Endothelial cell of umbilical vein (primary cell): ENCODE measurements at places on chromosomes 13 and 19. TPM values are rescaled to one million over a fixed set of nuclear protein-coding genes. Genes with fewer than 3 reads are reported as not detected.

GRCh38 chr19:44883922-44884321 lies 7.1 kb upstream of the TOMM40 start:
- H3K36me3 ChIP-seq, result peaks cover 30% of the 10 kb centered on the region
- no peaks in the 10 kb centered on the region for H3K27me3 ChIP-seq
- no peak overlapping the region for H3K27ac ChIP-seq
- H3K4me3 ChIP-seq, result no peak overlapping the region

DNA sequence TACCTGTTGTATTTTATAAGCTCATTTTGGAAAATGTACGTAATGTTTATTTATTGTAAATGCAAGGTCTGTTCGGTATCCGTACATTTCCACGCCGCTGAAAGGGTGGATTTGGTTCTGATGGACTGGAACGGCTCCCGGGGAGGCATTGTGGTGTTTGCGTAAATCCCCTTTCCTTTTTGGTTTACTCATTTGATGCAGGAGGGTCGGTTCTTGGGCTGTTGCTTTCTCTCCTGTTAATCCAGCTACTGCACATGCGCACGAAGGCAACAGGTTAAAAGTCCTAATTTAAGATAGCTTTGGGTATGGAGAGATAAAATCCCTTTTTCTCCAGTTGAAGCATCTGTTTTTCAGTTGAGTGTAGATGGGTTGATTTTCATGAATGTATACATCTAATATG lies 224.4 kb downstream of the TM9SF2 start:
- no peaks in the 10 kb centered on the region for H3K36me3 ChIP-seq
- H3K27me3 ChIP-seq, result no peaks in the 10 kb centered on the region
- no peak overlapping the region for H3K4me3 ChIP-seq
- H3K4me1 ChIP-seq, result no peaks in the 10 kb centered on the region

DNA sequence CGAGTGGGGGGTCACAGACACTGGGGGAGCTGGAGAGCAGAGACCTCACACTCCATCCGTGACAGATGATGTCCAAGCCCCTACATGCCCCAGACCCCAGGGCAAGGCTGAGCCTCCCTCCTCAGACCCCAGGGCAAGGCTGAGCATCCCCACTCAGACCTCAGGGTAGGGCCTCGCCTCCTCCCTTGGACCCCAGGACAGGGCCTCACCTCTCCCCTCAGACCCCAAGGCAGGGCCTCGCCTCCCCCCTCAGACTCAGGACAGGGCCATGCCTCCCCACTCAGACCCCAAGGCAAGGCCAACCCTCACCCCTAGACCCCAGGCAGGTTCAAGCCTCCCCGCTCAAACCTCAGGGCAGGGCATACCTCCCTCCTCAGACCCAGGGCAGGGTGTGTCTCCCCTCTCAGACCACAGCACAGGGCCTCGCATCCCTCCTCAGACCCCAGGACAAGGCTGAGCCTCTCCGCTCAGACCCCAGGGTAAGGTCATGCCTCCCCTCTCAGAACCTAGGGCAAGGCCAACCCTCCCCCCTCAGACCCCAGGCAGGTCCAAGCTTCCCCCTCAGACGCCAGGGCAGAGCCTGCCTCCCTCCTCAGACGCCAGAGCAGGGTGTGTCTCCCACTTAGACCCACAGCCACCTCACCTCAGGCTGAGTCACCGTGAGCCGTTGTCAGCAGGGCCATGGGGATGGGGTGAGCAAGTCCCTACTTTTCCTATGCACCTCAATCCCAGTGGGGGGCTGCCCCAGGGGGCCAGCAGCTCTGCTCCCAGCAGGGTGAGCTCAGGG lies 1.7 kb upstream of the S1PR4 start:
- no peaks in the 10 kb centered on the region for H3K27me3 ChIP-seq
- no peak overlapping the region for H3K4me3 ChIP-seq
- no peak overlapping the region for H3K27ac ChIP-seq
- no peak for DNase-seq

- DNase-seq, result no peak
- H3K4me1 ChIP-seq, result no peaks in the 10 kb centered on the region
- no peak overlapping the region for H3K27ac ChIP-seq
Measured at GRCh38 chr19:47531640-47532387, 17.0 kb upstream of the NAPA start.

DNA sequence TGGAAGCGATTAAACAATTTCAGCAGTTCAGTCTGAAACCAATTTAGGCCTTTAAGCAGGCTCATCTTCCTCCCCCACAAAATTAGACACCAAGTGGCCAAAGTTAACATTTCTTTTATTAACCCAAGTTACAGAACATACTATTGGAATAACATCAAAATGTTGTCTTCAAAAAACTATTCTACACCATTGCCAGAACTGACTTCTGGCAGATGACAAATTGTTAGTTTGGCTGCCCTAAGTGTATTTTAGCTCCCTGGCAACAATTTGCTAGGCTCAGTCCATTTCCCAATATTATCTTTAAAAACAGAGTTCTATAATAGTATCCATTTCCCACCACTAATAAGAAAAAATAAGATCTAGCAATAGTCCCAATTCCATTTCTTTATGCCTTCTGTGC lies 107.8 kb downstream of the SGCG start:
- H3K27me3 ChIP-seq, result peaks cover 1% of the 10 kb centered on the region
- no peak for DNase-seq
- H3K36me3 ChIP-seq, result no peaks in the 10 kb centered on the region
- H3K27ac ChIP-seq, result no peak overlapping the region
- H3K4me3 ChIP-seq, result no peak overlapping the region

GRCh38 chr13:33763021-33763420 lies 54.9 kb upstream of the RFC3 start:
- no peak for DNase-seq
- no peak overlapping the region for H3K27ac ChIP-seq
- H3K27me3 ChIP-seq, result no peaks in the 10 kb centered on the region
- H3K4me1 ChIP-seq, result no peaks in the 10 kb centered on the region

GRCh38 chr19:56974556-56975207 lies 134.2 kb upstream of the PEG3 start:
- no peaks in the 10 kb centered on the region for H3K27me3 ChIP-seq
- H3K4me3 ChIP-seq, result no peak overlapping the region
- H3K27ac ChIP-seq, result no peak overlapping the region
- no peaks in the 10 kb centered on the region for H3K4me1 ChIP-seq
- no peak for DNase-seq
- no peaks in the 10 kb centered on the region for H3K36me3 ChIP-seq

- no peaks in the 10 kb centered on the region for H3K27me3 ChIP-seq
- DNase-seq, result no peak
- no peak overlapping the region for H3K27ac ChIP-seq
- H3K4me3 ChIP-seq, result no peak overlapping the region
- H3K36me3 ChIP-seq, result no peaks in the 10 kb centered on the region
Measured at GRCh38 chr19:13206587-13206986, 56.4 kb downstream of the IER2 start.

DNA sequence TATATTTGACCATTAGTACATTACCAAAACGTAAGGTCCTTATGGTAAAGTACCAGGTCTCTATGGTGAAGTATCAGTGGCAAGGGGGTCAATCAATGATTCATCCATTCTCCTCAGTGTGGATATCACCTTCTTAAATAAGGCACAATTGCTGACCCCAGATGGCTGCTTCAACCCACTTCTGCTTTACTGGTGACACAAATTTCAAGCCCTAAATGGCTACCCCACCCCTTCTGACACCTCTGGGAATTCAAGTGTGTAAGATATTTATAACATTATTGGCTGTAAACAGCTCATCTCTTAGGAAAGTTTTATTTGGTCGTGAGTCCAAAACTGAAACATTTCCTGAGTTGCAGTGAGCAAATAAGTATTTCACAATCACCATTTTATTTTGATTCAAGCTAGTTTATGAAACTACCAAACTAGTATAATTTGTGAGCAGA lies 7.9 kb upstream of the WBP4 start:
- no peaks in the 10 kb centered on the region for H3K27me3 ChIP-seq
- peaks cover 18% of the 10 kb centered on the region for H3K4me1 ChIP-seq
- H3K36me3 ChIP-seq, result no peaks in the 10 kb centered on the region
- H3K27ac ChIP-seq, result no peak overlapping the region

DNA sequence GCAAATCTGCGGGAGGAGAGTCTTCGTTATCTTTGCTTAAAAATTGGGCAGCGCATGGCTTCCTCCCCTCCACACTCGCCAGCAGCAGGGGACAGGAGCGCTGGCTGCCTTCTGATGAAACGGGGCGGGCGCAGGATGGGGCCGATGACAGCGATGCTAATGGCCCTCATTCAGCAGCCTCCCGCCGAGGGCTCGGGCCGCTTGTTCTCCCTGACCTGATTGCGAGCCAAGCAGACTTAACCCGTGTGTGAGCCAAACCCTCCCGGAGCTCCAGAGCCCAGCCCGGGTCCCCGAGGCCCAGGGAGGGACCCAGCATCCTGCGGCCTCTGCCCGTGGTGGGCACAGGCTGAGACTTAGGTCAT lies 90.3 kb downstream of the KDM4B start:
- no peak overlapping the region for H3K4me3 ChIP-seq
- H3K27ac ChIP-seq, result no peak overlapping the region
- no peaks in the 10 kb centered on the region for H3K27me3 ChIP-seq
- DNase-seq, result no peak
- H3K4me1 ChIP-seq, result no peaks in the 10 kb centered on the region

LPAR2 gene
- 5.0 and 5.1 TPM in 2 replicates for total RNA-seq

ADGRE2 gene
- total RNA-seq, result not detected in 2 replicates

GPC6 gene
- not detected in 2 replicates for total RNA-seq

RNF17 gene
- total RNA-seq, result not detected in 2 replicates

CYP2A7 gene
- not detected in 2 replicates for total RNA-seq
